ENCODE measurements at places on chromosomes 3 and 15. TPM values are rescaled to one million over a fixed set of nuclear protein-coding genes. Genes with fewer than 3 reads are reported as not detected.

Gene PLCH1
- total RNA-seq: 0.53 TPM

GRCh38 chr3:68878962-68879361 lies 53.4 kb downstream of the TAFA4 start:
- no peak for DNase-seq

- DNase-seq: no peak
These were observed 18.1 kb upstream of the ATP13A5 start for GRCh38 chr3:193396451-193397244.

DNA sequence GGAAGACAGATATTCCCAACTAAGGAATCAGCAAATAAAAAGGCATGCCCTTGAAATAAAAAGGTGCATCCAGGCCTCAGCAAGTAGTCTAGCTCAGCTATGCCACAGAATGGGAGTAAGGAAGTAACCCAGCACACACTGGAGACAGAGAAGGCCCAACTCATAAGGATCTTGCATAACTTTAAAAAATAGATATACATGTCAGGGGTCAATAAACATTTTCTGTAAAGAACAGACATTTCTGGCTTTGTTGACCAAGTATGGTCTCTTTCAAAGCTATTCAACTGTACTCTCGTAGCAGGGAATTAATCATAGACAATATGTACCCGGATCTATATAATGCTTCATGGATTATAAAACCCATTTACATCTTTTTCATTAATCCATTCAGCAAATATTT lies 449.3 kb downstream of the TAFA4 start:
- no peak for DNase-seq

DNA sequence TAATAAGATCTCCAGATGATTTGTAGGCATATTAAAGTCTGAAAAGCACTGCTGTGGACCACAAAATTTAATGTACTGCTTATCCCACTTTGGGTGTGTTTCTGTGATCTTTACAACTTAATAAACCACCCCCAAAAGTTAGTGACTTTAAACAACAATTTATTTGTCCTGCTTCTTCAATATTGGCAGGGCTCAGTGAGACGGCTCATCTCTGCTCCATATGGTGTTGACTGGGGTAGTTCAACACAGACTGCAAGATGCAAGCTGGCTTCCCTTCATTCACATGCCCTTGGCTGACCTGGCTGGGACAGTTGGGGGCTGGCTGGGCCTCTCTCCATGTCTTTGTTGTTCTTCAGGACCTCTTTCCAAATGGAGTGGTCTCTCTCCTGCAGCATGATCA lies 337.8 kb downstream of the FHIT start:
- DNase-seq: no peak

Data from HT1080 (cell line).